CD4-positive, alpha-beta T cell treated with Interferon alpha-2 for 1 hour (primary cell): ENCODE measurements at places on chromosomes 4 and X.
A peak's percentile ranks its signal among the peaks of the same experiment; 100 is the strongest.

DNA sequence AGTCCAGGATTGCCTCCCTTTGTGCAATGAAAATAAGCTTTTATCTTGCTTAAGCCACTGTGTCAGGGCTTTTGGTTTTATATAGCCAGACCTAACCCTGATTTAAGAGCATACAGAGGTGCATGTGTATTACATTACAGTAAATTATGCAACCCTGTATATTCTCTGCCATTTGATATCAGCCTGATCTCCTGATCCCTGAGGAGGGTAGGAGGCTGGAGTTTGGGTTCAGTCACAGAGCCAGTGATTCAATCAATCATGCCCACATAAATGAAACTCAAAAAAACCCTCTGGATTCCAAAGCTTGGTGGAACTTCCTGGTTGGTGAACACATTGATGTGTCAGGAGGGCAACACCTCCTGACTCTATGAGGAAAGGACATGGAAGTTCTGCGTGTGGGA lies 7.3 kb upstream of the KLHL8 start:
- no peak for DNase-seq

DNA sequence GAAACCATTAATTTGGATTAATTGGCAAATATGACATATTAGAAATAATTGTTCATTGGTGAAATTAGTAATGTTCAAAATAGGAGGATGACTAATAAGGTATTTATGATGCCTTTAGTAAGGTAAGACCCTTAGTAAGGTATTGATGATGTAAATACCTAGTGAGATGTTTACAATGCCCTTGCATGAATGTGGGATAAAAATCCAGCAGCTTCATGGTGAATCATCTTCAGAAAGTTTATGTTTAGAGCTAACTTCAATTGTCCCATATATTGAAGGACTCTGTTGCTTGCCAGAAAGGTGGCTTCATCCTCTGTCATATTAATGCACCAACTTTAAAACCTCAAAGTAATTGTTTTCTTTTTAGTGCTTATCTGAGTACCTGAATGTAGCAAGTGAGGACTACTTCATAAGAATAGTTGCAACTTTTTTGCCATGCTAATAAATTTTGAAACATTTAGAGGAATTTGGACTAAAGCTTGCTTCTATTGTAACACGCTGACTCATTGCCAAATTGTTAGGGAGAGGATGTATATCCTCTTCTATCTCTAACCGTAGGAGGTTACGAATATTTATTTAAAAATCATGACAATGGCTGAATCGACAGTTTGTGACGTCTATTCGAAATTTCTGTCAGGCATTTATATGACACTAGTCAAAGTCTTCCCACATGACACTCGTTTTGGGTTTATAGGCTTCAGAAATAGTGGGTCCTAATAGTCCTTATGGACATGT lies 174.1 kb upstream of the HS3ST1 start:
- no peak for DNase-seq

- DNase-seq, result no peak
Measured at GRCh38 chr4:182736207-182736606, 181.0 kb downstream of the DCTD start.

- no peak for DNase-seq
Measured at GRCh38 chr4:4776934-4777333, 82.5 kb upstream of the MSX1 start.

GRCh38 chr4:54213001-54213400 lies 16.1 kb upstream of the PDGFRA start:
- DNase-seq, result no peak

DNA sequence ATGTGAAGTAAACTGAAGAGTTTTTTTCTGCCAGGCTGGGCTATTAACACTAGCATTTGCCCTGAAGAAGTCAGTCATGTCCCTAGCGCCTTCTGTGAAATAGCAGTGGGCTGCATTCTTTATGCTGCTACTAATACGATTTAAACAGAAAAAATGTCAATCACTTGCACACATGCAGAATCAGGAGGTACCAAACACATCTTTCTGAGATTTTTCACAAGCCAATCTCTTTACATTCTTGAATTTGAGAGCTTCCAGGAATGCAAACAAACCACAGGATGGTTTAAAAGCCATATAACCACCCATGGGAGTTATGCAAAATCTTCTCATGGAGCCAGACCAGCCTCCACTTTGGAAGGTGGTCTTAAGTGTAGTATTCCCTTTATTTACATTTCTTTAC lies 220.1 kb downstream of the IQCM start:
- no peak for DNase-seq

- peak; percentile 80 for DNase-seq
Measured at GRCh38 chr4:663438-664428, 10.3 kb downstream of the ATP5ME start.

- no peak for DNase-seq
Measured at GRCh38 chr4:13865871-13866669, 238.5 kb upstream of the BOD1L1 start.

- no peak for DNase-seq
Measured at GRCh38 chr4:9988933-9989332, 32.4 kb downstream of the SLC2A9 start.

GRCh38 chrX:29067351-29067750 lies 480.1 kb downstream of the IL1RAPL1 start:
- no peak for DNase-seq

DNA sequence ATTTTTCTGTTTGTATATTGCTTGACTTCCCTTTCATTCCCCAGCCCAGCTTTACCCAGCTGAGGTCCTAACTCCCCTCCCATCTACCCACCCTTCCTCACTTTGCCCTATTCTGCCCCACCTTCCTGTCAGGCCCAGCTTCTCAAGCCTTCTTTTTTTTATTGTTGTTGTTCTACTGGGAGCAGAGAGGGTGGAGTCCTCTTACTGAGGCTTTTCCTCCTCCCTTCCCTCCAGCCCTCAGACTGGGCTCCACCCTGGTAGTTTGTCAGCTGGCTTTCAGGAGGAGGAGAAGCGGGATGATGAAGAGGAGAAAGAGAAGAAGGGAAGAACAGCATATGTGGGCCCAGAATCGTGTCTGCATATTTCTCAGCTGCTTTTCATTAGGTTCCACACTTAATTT lies 3.2 kb upstream of the KLF8 start:
- DNase-seq, result no peak

DNA sequence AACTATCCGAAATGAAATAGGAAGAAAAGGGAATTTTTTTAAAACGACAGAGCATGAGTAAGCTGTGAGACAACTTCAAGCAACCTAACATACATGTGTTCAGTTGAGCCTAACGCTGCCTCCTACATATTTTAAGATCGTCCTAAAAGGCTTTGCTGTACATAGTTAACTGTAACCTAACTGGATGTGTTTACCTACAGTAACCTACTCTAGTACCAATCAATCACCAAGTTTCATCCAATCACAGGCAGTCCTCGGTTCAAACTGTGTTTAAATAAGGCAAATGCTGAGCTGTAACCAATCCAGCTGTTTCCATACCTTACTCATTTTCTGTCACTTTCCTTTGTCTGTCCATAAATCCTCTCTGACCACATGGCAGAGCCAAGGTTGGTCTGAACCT lies 17.1 kb downstream of the RCHY1 start:
- DNase-seq, result no peak

- DNase-seq, result peak; percentile 40
Measured at GRCh38 chrX:49915361-49916222, 6.8 kb upstream of the CLCN5 start.

- DNase-seq, result peak; percentile 69
Measured at GRCh38 chr4:2689825-2690700, 66.1 kb downstream of the TNIP2 start.

GRCh38 chr4:149136951-149137620 lies 678.6 kb downstream of the IQCM start:
- DNase-seq, result no peak

- no peak for DNase-seq
Measured at GRCh38 chr4:153494562-153494961, 28.4 kb downstream of the TMEM131L start.

- DNase-seq, result no peak
Measured at GRCh38 chr4:7153711-7154110, 38.6 kb upstream of the SORCS2 start.

- no peak for DNase-seq
Measured at GRCh38 chr4:14152834-14153519, 525.5 kb upstream of the BOD1L1 start.

GRCh38 chr4:140993370-140993769 lies 139.9 kb downstream of the RNF150 start:
- no peak for DNase-seq

GRCh38 chr4:48651914-48652313 lies 128.2 kb downstream of the FRYL start:
- DNase-seq, result no peak

GRCh38 chr4:4317496-4318232 lies 27.6 kb downstream of the ZBTB49 start:
- no peak for DNase-seq

DNA sequence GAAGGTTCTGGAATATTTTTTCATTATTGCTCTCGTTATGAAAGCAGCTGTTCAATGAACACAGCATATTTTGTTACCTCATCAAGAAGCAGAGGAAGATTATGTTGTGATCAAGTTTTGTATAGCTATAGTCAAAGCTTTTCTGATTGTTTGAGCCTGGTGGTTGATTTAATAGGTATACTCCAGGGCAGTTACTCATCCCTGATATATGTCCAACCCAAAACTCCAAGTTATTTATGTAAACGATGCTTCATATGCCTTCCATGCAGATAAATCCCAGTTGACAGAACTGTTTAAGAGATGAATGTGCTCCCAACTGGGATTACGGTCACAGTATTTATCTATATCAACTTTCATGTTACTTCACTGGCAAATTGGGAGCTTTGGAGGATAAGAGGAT lies 19.1 kb downstream of the NAA11 start:
- no peak for DNase-seq

DNA sequence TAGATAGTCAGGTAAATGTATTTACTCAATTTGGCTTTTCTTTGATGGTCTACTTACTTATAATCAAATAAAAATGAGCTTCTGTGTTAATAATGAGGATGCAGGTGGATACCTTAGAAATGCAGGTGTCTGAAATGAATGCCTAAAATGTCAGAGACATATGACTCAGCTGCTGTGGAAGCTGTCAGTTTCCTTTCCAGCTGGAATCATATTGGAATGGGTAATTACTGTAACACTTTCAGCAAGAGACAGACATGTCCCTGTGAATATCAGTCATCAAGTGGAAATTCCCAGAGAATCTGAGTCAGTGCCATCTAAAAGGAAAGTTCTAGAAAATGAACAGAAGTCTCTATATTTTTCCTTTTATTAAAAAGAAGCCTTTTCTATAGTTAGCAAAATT lies 783.0 kb upstream of the AADAT start:
- DNase-seq, result no peak

DNA sequence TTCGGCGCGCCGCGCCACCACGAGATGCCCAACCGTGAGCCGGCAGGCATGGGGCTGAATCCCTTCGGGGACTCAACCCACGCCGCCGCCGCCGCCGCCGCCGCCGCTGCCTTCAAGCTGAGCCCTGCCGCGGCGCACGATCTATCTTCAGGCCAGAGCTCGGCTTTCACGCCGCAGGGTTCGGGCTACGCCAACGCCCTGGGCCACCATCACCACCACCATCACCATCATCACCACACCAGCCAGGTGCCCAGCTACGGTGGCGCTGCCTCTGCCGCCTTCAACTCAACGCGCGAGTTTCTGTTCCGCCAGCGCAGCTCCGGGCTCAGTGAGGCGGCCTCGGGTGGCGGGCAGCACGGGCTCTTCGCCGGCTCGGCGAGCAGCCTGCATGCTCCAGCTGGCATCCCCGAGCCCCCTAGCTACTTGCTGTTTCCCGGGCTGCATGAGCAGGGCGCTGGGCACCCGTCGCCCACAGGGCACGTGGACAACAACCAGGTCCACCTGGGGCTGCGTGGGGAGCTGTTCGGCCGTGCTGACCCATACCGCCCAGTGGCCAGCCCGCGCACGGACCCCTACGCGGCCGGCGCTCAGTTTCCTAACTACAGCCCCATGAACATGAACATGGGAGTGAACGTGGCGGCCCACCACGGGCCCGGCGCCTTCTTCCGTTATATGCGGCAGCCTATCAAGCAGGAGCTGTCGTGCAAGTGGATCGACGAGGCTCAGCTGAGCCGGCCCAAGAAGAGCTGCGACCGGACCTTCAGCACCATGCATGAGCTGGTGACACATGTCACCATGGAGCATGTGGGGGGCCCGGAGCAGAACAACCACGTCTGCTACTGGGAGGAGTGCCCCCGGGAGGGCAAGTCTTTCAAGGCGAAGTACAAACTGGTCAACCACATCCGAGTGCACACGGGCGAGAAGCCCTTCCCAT lies 1.1 kb downstream of the ZIC3 start:
- DNase-seq, result no peak

- no peak for DNase-seq
Measured at GRCh38 chrX:119459181-119459580, 9.1 kb upstream of the SLC25A5 start.

GRCh38 chrX:103175944-103176753 lies 38.8 kb upstream of the BEX4 start:
- peak; percentile 49 for DNase-seq

DNA sequence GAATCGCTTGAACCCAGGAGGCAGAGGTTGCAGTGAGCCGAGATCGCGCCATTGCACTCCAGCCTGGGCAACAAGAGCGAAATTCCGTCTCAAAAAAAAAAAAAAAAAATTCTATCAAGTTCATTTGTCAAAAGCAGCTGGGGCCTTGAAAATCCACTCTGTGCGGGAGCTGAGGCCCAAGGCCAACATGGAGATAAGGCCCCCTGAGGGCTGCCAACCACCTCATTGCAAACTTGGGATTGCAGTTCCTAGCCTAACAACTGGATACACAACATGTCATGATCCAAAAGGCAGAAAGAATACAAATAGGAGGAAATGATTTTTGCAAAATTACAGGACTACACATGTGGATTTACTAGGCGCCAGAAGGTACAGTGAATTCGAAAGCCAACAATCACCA lies 22.5 kb upstream of the PRDX4 start:
- DNase-seq, result no peak

DNA sequence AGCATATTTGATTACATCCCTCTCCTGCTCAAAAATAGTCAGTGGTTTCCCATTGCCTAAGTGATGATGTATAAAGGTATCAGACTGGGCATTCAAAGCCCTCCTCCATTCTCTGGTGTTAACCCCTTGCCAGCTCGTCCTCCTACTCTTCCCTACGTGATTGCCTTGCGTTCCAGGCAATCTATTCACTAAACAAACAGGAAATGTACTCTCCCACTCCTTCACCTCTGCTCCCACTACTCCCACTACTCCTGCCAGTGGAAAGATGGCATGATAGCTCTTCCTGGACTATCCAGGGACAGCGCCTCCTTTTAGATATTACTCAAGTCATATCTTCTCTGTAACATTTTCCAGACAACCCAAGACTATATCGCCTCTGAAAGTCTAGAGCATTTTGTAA lies 5.8 kb downstream of the DGAT2L6 start:
- DNase-seq, result no peak

- DNase-seq, result no peak
Measured at GRCh38 chrX:10677490-10677889, 57.1 kb upstream of the MID1 start.

GRCh38 chrX:149568701-149569296 lies 18.5 kb downstream of the MAGEA9B start:
- no peak for DNase-seq

GRCh38 chr4:122458625-122459024 lies 2.1 kb upstream of the IL2 start:
- DNase-seq, result peak; percentile 68

DNA sequence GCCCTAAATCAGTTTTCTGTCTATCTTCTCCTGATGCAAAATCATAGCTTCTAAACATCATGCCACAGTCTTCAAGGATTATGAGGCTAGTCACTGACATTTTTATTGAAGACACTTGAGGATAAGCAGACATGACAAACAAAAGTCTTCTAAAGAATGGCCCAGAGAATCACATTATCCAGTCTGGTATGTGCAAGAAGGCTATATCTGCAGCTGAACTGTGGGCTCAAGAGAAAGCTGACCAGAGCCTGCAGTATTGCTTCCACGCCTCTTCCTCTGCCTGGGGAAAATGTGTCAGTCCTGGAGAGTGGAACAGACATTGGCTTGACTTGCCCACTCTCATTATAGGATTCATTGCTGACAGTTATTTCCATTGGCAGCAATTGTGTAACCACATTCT lies 553.5 kb downstream of the SPOCK3 start:
- DNase-seq, result no peak
